ENCODE measurements at places on chromosomes 5 and 9.

- DNase-seq: no peak
Observed at GRCh38 chr5:74212336-74212735, 428.2 kb downstream of the ENC1 start.

- no peak for DNase-seq
Observed at GRCh38 chr5:125394661-125395280, 648.3 kb upstream of the ZNF608 start.

DNA sequence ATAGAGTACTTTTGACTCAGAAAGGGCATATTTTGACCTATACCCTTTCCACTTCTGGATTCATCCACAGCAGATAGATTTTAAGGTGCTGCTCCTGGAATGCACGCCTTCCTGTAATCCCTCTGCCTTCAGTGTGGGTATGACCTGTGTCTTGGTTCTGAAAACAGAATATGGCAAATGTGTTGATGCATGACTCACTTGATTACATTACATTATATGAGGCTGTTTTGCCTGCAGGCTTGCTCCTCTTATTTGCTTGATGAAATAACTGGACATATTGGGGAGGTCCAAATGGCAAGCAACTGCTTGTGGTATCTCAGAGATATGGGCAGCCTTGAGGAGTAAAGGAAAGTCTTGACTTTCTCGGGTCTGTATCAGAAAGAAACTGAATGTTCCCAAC, 468.6 kb downstream of the CDH18 start:
- DNase-seq: no peak

GRCh38 chr9:80492221-80492620, 920.5 kb downstream of the TLE4 start:
- DNase-seq: no peak

- no peak for DNase-seq
Observed at GRCh38 chr5:136776022-136776927, 410.9 kb upstream of the TRPC7 start.

- DNase-seq: no peak
Observed at GRCh38 chr9:1034271-1034670, 15.9 kb upstream of the DMRT2 start.

DNA sequence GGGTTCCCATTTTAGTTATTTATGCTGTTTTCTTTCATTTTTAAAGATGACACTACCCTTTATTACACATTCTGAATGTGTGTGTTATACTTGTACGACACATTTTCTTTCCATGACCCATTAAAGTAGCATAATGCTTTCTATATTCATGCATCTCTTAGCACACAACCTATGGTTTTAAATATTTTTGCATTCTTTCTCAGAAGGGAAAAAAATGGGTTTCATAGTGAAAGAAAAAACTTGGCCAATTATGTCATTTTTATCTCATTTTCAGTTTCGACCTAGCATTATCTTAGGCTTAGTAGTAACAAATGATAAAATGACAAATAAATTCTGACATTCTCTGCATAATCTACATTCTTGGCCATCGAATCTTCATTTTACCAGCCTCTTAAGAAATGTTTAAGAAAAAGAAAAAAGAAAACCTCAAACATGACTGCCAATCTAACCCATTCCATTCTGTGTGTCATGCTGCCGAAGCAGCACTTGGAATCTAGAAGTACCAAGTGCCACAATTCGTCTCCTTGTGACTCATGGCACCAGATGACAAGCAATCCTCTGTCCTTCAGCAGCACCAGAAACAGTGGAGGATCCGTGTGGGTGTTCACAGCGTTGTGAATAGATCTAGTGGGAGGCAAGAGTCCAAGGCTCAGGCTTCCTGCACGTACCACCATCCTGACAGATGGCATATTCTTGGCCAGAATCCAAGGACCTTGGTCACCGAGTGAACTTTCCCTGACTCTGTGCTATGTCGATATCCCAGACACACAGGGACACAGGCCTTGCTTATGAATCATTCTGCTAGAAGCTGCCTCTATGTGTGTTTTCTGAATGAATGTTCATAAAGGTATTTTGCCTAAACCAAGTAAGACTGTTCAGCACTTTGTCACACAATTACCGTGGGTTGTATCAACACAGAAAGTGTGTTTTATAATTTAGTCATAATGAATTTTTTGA, 502.7 kb downstream of the NR2F1-AS1 start:
- no peak for DNase-seq

- no peak for DNase-seq
Observed at GRCh38 chr9:69283003-69283402, 42.0 kb upstream of the ENTREP1 start.

GRCh38 chr5:176890455-176891330, 8.5 kb downstream of the HK3 start:
- DNase-seq: no peak

GRCh38 chr5:61464512-61464911, 132.5 kb downstream of the ZSWIM6 start:
- DNase-seq: no peak

GRCh38 chr5:138369706-138370105, 17.2 kb downstream of the KDM3B start:
- DNase-seq: no peak

- no peak for DNase-seq
Observed at GRCh38 chr5:160166069-160166972, 47.1 kb upstream of the PWWP2A start.

DNA sequence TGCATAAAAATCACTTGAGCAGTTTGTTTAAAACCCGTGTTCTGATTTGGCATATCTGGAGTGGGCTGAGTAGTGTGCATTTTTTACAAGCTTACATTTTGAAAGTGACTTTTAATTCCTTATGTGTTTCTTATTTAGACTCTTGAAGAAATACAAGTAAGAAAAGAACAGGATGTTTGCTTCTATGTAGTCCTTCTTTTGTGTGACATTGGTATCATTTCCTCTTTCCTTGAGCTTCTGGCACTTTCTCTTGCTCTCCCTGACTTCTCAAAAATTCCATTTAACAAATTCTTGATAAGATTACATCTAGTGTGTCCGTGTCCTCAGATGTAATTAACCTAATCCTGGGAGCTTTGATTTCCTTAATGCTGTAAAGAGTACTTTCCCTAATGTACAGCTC, 12.5 kb downstream of the GARNL3 start:
- DNase-seq: no peak

- no peak for DNase-seq
Observed at GRCh38 chr5:61055434-61056006, 106.7 kb downstream of the SMIM15 start.

DNA sequence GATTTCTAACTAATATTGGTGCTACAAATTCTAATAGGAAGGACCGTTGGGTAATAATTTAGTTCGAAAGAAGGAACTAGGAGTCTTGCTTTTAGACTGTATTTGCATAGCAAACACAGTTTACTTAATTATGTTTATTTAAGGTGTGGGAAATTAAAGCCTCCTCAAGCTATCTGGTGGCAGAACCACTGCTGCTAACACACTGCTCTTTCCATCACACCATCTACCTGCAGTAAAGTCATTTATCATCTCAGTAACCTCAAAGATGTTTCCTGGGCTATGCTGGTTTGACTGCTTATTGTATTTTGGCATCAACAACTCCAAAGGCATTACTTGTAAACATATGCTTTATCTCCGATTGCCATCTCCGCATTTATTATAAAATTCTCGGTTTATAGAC, 114.3 kb downstream of the DEPDC1B start:
- DNase-seq: no peak

GRCh38 chr9:131892162-131892707, 152.4 kb upstream of the RAPGEF1 start:
- DNase-seq: no peak

DNA sequence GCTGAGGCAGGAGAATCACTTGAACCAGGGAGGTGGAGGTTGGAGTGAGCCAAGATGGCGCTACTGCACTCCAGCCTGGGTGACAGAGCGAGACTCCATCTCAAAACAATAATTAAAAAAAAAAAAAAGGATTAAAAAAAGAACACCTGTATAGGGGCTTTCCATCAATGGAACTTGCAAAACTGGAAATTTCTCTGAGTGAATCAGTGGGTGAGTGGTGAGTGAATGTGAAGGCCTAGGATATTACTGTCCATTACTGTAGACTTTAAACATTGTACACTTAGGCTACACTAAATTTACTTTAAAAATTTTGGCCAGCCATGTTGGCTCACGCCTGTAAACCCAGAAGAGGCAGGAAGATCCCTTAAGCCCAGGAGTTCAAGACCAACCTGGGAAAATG, 5.7 kb upstream of the RARS1 start:
- DNase-seq: no peak

DNA sequence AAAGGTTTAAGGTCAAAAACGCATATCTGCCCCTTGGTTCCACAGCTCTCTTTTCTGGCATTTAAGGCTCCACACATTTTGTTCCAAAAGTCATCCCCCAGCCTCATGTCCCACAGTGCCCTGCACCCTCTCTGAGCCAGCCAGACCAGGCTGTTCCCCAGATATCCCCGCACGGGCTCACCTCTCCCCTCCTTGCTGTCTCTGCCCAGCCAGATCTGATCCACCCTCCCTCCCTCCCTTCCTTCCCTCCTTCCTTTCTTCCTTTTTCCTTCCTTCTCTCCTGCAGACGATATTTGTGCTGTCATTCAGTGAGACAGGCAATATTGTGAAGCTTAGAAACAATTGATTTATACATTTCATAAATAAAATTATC, 37.0 kb downstream of the DUSP1 start:
- no peak for DNase-seq

DNA sequence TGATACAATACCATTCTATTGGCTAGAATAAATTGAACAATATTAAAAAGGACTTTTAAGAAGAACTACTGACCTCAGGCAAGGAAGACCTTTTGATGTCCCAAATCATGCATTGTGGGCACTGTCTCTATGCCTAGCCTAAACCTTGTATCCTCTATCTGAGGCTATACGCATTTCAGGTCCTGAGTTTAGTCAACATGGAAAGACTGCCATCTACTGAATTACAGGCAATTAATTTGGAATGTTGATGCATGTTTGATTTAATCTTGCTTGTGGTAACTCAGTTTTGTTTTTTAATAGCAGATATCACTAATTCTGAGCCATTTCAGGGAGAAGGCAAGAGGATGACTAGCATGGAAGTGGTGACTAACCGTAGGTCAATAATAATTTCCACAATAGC, 585.3 kb upstream of the CCNG1 start:
- no peak for DNase-seq

DNA sequence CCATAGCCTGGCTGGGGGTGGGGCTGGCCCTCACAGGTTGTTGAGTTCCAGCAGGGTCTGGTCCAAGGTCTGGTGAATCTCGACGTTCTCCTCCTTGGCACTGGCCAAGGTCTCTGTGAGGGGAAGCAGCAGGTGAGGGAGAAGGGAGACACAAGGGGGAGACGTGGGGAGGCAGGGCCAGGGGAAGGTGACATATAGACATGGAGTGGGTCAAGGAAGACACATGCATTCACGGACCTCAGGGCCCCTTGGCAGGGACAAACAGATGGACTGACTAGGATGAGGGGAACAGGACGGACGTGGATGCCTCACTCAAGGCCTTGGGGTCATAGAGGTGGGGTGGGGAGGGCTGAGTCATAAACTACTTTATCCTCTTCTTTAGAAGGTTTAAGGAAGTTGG, 7.7 kb downstream of the TPM2 start:
- no peak for DNase-seq

- no peak for DNase-seq
Observed at GRCh38 chr5:54273715-54274114, 36.7 kb downstream of the ARL15 start.

DNA sequence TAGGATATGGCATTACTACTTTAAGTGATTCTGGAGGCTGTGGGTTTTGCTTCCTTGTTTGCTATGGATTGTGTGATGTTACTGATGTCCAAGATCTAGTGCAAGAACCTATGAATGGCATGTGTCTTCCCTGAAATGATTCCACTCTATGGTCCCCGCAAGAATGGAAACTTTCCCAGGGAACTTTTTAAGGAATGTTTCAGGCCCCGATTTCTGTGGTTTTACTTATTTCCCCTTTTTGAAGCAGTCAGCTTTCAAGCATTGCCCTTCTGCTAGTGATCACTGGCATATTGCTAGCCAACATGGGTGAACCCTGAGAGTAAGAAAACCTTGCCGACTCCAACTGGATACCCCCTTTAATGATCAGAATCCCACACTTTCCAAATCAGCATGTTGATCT, 26.6 kb upstream of the CD180 start:
- DNase-seq: no peak

- DNase-seq: no peak
Observed at GRCh38 chr5:139845846-139846681, 50.5 kb downstream of the PSD2 start.

- no peak for DNase-seq
Observed at GRCh38 chr9:107635101-107635802, 145.7 kb upstream of the KLF4 start.

- DNase-seq: no peak
Observed at GRCh38 chr9:31272456-31273295, 1111.8 kb upstream of the ACO1 start.

GRCh38 chr5:153504726-153505125, 14.3 kb downstream of the GRIA1 start:
- no peak for DNase-seq

GRCh38 chr9:125525921-125526631, 180.9 kb downstream of the MAPKAP1 start:
- DNase-seq: no peak

GRCh38 chr9:4640027-4640426, 22.1 kb upstream of the PLPP6 start:
- DNase-seq: peak; percentile 38

Data from stimulated activated CD4-positive, alpha-beta T cell treated with anti-CD3 and anti-CD28 coated beads, TNF-alpha, amount 100 ng/mL, for 1 hour (primary cell).